Effector CD4-positive, alpha-beta T cell (primary cell): ENCODE measurements at places on chromosomes 3 and 15.

DNA sequence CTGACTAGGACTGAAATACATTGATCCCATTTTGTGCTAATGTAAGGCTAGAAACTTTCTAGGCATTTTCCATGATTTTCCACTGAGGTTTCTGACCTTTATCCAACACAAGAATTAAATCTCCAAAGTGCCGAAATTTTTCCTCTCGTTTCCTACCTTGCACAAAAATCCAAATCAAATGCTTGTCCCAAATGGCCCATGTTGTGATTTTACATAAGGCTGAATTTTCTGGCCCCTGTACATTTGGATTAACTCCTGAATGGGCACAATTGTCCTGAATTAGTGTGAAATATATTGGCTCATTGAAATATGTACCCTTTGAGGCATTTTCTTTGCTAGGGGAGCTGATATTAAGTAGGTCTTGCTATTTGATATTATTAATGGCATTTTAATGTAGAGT lies 105.6 kb upstream of the CBLB start:
- DNase-seq, result no peak

DNA sequence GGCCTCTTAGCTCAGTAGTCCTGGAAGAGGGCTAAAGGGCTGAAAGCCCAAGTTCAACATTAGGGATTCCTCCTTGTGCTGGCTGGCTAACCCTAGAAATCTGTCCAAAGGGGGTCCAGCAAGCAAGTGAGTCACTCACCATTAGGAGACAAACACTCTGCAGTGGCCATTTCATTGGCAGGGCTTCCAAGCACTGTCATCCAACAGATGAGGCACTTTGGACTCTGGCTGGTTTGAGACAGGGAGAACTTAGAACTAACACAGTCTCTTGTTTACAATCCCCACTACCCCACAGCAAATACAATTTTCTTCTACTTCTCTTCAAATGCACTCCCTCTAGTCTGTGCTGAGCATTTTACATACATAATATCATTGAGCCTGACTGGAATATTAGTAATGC lies 10.1 kb upstream of the WNT5A start:
- no peak for DNase-seq

GRCh38 chr3:193980905-193981304 lies 155.0 kb upstream of the HES1 start:
- DNase-seq, result no peak

GRCh38 chr3:197516517-197516889 lies 39.3 kb downstream of the BDH1 start:
- DNase-seq, result no peak

DNA sequence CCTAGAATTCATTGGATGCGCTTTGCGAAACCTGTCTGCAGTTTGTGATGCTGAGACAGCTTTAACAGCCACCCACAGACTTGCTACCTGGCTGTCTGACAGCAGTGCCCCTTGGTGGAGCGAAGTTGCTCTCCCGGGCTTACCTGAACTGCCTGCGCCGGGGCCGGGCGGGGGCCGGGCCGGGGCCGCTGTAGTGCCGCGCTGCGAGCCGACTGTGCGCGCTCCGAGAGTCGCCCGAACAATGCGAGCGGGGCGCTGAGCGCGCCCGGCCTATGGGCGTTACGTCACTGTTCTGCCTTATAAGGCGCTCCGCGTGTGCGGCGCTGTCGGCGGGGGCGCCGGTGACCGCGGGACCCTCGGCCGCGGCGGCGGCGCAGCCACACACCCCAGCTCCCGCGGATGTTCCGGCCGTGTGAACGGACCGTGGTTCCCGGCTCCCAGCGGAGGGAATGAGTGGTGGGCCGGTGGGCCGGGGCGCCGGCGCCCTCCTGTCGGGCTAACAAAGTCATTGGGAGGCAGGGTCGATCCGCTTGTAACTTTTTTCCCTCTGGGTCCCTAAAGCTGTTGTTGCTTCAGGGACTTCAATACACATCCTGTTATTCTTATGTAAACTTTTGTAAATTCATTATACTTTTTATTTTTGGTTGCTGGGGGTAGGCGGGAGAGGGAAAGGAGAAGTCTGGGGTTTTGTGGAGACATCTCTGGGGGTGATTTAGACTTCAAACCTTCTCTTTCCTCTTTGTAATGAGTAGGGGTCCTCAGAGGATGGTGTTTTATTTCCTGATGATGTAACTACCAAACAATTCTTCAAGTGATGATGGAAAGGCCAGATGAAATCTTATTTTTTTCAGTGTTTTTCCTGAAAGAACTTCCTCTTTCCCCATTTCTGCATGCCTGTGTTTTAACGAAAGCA lies 58.5 kb downstream of the CMSS1 start:
- DNase-seq, result peak; percentile 52

DNA sequence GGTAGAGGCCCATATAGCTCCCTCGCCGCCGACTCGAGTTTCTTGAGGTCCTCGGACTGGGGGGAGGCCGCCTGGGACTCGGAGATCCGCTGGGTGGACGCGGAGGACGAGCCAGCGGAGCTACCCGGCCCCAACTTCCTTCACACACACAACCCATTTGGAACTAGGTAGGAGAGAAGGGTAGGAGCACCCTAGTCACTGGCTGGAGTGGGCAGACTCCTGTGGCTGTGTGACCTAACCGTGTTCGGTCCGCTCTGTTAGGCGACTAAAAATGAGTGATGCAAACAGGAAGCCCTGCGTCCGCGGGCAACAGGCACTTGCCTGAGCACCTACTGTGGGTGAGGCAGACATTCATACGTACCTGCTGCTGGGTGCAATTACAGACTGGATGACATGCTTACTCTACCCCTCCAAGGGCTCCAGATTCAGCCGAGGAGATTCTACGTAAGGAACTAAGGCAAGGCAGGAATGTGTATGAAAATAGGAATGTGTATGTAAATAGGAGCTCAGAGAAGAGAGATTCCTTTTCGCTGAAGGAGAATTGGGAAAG lies 4.6 kb upstream of the SIN3A start:
- DNase-seq, result peak; percentile 44

DNA sequence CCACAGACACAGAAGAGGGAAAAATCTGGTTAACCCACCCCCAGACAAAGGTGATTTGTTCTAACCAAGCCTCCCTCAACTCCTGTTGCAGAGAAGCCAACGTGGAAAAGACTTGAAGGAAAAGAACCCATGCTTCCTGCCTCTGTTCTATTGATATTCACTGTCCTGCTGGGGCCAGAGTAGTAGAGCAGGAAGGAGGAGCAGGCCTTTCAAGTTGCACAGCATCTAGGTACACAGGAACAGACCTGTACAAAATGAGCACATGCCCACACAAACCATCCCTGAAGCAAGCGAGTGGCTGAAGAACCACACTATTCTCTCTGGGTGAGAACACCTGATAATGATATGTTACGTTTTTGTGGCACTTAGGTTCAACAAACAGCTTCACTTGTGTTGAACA lies 29.9 kb downstream of the RASGRP1 start:
- DNase-seq, result no peak

DNA sequence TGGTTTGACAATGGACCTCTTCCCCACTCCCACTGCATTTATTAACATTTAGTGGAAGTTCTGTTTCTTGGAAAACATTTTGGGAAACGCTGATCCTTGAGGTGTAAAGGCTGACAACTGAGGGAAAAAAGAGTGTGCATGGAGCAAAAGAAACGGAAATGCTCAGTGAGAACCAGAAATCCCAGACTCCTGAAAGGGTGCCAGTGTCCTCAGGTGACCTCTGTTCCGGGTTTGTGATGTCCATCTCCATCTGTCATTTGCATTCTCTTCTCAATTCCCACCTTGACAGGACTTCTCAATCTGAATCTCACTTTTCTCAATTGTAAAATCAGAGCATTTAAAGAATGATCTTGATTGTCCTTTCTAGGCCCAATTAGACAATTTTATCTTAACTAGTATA lies 71.1 kb upstream of the FAM3D start:
- DNase-seq, result no peak

- DNase-seq, result no peak
Measured at GRCh38 chr15:38547255-38547997, 17.2 kb downstream of the RASGRP1 start.

- DNase-seq, result no peak
Measured at GRCh38 chr3:121473001-121473400, 72.8 kb downstream of the POLQ start.

- no peak for DNase-seq
Measured at GRCh38 chr3:83354205-83354604, 1592.8 kb upstream of the GBE1 start.
